ENCODE measurements at places on chromosomes 11 and 22.

- DNase-seq: no peak
These were observed 1.4 kb downstream of the TNNI2 start for GRCh38 chr11:1839924-1840779.

DNA sequence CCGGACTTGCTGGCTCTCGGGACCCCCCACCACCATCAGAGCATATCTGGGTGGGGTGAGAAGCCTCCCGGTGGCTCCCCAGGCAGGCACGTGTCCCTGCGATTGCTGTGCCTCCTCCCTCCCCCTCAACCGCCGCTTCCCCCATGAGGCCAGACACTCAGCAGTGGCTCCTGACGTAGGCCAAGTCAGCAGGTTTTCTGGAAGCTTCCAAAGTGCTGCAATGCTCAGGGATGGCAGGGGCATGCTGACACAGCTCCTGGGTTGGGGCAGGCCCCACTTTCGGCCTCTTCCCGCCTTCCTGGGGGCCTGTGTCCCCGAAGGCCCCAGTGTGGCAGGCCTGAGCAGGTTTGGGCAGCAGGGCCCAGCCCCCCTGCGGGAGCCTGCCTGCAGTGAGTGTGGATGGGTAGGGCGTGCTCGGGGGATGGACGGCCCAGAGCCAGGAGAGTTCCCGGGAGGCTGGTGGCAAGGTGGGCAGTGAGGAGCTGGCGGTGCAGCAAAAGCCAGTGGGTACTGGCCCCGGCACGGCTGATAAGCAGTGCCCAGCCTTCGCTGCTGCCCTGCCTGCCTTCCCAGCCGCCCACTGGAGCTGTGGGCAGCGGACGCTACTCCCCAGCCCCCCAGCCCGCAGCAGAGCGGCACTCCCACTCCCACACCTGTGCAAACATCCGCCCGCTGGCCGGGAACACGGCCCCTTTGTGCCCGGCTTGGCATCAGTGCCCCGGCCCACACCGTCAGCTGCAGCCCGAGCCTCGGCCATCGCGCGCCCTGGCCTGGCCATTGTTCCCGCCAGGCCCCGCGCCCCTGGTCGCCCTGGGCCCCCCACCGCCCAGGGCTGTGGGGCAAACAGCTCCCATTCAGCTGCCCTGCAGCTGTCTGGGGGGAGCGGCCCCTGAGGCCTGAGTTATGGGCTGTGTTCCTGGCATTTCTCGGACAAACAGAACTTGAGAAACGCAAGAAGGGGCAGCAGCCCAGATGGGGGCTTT is 125.0 kb downstream of the KCNQ1OT1 start:
- DNase-seq: no peak

- no peak for DNase-seq
These were observed 68.8 kb downstream of the LRRC32 start for GRCh38 chr11:76601724-76602123.

- no peak for DNase-seq
These were observed 1.1 kb upstream of the NECTIN1 start for GRCh38 chr11:119729951-119730613.

DNA sequence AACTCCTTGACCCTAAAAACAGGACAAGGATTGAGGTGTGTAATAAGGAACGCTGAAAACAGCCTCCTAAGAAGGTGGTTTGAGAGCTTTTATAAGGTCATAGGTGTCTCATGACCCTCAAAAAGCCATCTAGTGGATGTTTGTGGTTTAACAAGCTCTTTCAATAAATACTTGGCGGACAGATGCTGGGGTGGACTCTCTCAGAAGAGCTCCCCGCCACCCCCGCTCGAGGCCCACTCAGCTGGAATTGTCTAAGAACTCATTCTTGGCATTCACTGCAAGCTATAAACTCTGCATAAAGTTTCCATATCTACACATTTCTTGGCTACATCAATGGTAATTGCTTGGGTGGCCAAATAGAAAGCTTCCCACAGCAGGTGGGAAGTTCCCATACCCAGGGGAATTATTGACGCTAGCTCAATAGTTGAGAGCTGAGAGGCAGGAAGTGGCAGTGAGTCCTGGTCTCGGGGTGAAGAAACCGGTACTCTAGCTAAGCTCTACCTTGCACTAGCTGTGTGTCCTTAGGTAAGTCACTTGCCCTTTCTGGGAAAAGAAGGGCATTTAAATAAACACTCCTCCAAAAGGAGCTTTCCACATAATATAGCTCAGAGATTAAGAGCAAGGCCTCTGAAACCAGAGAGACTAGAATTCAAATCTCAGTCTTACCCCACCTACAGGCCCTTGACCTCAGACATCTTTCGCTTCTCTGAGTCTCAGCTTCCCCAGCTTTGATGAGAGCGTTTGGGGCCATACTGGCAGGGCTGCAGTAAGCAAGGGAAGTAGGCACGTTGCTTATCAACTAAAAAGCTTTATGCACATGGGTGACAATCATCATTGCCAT is 6.4 kb downstream of the MS4A15 start:
- DNase-seq: no peak

Data from stimulated activated CD8-positive, alpha-beta memory T cell treated with anti-CD3 and anti-CD28 coated beads, Interleukin-4, amount 100 ng/mL, for 1 hour (primary cell).